Globus pallidus (tissue), 1 donor: ENCODE measurements at places on chromosomes 3 and 15.

DNA sequence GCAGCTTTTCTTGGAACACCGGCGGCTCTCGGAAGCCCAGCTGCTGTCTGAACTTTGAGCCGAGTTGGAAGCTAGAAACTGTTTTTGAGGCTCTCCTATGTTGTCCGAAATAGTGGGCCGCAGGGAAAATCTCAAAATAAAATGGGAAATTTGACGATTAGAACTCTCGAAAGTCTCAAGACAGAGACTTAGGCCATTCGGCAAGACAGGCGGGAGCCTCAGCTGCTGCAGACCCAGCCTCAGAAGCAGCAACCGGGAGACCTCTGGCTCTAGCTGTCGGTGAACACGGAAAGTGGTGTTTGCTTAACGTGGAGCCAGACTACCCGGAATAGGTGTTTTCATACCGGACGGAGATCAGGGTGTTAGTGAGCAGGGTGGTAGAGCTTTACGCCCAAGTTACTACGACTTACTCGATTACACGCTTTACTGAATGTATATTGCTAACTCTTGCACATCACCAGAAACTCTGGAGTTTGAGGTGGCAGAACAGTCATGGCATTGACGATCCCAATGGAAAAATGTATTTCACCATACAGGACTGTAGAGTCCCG is 357 bp upstream of the MAN2C1 start:
- no peak for DNase-seq

- DNase-seq = no peak
These were observed 9.6 kb upstream of the GLCE start for GRCh38 chr15:69150841-69151240.

DNA sequence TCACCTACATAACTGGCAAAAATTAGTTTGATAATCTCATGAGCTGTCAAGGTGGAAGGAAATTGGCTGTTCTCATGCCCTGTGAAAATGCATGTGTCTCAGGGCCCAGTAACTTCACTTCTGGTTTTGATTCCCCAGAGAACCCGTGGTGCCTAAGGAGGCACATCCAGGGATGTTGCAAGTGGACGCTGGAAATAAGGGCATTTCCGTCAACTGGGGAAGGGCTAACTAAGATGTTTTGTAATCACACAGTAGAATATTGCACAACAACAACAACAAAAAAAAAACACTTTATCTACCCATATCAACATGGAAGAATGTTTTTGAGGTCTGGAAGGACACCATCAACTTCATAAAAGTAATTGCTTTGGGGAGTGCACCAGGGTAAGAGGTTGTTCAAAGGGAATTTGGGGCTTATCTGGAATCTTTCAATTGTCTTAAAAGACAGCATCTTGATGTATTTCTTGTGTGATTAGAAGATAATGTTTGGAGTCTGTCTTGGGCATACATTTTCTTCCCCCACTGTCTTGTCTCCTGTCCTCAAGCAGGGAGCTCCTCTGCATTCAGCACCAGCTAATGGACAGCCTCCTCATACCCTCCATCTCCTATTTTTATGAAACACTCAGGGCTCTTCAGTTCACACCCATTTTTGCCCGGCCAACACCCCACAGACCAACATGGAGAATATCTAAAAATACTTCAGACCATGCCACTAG is 37.2 kb upstream of the PRR20G start:
- DNase-seq = no peak

DNA sequence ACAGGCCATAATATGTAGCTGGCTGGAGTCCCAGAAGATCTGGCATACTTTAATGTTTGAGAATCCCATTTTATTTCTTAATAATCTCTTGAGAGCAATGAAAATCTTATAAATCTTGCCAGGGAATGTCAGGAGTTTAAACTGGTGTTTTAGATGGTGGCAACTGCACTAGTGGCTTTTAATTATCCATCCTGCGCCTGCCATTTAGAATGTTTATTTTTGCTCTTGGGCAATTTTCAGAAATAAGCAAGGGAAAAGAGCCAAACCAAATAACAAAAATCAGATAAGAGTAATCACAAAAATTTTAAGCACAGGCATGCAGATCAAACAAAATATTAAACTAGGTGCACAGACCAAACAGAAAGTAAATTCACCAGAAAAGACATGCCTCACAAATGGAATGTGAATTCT is 41.9 kb upstream of the UBP1 start:
- no peak for DNase-seq

DNA sequence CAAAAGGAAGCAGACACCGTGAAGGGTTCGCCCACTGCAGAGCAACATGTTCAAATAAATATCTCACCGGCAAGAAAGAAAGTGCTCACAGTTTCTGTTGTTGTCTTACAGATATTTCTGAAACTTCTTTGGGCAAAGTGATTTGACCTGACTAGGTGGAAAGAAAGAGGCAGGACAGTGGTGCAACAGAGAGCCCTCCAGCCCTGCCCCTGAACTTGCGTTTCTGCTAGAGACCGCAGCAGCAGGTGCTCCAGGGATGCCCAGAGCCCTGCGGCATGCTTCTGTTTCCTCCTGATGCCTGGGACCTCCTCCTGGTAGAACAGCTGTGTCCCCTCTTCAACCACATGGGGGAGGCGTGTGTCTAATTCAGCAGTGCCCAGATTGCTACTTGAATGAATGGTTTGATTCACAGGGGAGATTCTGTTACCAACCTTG is 123.4 kb downstream of the ATP10A start:
- DNase-seq = no peak

DNA sequence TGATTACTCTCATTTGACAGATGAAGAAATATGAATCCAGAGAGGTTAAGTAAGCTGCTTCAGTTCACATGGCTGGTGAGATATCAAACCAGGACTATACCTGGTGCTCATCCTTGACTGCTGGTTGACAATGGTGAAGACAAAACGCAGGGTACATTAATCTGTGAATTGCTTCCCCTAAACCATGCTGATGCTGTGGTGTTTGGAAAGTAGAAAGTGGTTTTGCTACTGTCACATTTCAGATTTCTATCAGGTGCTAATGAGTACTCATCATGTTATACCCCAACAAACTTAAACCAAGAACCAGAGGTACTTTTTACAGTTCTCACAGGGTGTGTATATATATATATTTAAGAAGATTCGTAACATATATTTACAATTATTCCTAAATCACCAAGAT is 85.0 kb upstream of the PRTG start:
- DNase-seq = no peak

- no peak for DNase-seq
These were observed 4.3 kb downstream of the MECOM start for GRCh38 chr3:169659096-169659819.

GRCh38 chr3:73071952-73072351 is 10.5 kb downstream of the EBLN2 start:
- DNase-seq = no peak

DNA sequence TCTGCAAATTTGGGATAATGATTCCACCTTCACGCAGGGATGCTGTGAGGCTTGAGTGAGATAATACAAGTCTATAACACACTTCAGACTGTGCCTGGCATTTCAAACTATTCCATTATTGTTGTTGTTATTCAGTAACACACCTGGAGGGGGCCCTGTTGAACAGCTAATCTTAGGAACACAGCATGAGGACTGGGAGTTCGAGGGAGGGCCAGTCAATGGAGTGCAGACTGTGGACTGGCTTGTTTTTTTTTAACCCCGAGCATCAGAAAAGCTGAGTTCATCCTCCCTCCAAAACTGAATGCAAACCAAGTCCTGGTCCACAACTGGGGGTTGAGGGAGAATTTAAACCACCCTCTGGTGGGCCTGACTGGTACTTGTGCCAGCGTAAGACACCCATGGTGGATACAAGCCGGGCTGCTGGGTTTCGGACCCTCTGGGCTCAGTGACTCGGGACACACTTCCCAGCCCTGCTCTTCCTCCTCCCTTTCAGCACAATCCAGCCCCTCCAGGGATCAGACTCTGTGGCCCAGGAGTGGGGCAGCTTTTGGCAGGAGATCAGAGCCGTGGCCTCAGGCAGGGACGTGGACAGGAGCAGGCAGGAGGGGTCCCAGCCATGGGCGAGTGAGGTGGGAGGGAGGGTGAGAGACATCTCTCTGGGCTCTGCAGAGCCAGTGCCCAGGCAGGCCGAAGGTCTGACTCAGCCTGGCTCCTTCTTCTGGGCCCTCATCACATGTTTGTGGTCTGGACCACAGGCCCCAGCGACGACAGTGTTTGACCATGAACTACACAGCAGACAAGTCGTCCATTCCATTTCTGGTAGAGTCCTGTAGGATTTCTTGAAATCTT is 36.3 kb upstream of the MEX3B start:
- no peak for DNase-seq

DNA sequence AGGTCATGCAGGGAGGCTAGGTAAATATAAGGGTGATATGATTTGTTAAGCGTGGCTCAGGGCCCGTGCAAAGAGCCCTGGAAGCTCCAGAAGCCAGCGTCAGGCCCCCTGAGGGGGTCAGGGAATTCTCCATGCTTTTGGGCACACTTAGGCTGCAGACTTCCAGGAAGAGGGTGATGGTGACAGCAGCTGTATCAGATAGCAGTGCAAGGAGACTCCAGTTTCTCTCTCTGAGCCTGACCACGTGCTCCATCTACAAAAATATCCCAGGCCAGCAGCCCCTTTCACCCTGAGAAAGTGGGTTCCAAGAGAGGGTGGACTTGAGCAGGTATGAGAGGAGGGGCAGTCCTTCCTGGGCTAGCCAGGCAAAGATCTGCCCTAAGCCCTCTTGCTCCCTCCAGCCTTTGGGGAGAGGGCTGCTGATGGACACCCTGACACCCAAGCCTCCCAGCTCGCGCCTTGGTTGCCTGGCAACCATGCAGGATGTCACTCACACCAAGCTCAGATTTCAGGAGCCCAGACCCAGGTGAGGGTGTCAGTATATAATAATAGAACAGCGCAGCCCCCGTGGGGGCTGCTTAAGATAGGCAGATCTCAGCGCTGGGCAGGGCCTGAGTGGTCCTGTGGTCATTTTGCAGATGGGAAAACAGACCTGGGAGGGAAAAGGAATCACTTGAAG is 35.8 kb downstream of the ATP2B2 start:
- no peak for DNase-seq

DNA sequence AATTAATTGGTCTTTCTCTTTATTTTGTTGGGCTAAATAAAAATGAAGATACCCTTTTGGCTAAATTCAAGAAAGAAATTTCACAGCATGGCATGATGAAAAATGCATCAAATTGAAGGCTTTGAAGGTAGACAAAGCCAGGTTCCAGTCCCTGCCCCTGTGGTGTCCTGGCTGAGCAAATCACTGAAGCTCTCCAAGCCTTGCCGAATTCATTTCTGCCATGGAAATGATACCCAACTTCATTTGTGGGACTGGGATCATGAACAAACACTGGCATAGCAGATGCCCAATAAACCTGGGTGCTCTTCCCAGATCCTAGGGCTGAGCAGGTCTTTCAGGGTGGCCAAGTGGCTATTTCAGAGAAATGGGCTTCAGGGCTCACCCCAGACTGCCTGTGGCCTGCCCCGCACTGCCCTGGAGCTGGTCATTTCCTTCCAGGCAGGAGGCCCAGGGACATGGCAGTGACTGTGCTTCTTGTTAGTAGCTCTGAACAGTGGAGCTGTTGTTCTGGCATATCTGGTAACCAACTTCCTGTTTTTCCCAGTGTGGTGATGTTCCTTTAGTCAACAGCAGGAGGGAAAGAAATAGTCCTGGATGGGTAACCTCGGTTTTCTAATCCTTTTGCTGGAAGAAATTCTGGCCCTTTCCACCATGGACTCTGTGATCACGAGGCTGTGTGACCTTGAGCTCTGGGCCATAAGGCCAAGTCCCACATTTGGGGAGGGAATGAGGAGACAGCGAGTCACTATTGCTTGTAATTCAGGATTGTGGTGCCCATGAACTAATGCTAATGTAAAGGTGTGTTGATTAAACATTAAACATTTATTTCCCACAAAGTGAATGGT is 47.6 kb downstream of the CTDSPL start:
- DNase-seq = peak; percentile 28

GRCh38 chr3:67655364-67656121 is 1.1 kb upstream of the SUCLG2 start:
- no peak for DNase-seq

GRCh38 chr3:14837878-14838258 is 19.1 kb downstream of the FGD5 start:
- DNase-seq = no peak

- DNase-seq = no peak
These were observed 43.7 kb upstream of the NDUFB4 start for GRCh38 chr3:120552184-120553172.

DNA sequence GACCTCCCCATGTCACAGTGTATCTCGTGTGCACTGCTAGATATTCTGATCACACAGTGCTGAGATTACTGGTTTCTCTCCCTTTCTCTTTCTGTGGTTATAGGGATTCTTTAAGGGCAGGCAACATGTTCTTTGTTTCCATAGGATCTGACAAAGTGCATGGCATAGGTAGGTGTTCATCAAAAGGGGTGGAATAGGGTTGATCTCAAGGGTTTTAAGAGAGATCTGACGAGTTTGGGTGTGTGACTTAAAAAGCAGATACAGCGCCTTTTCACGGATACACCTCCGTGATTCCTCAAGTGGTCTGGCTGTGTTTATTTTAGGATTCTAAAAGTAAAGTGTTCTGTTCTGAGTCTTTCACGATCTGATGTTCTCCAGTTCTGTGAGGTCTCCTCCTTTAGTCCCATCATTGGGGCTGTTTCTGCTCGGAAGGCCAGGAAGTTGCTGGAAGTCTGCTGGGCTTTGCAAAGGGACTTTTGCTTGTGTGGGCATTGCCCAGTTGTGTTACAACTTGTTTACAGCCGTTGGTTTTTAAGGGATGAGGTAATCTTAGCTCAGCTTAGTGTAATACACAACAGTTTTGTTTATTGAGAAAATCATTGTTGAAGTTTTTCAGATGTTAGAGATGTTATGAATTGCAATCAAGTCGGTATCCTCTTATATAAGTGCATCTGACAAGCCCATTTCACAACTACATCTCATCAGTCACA is 34.8 kb downstream of the IGF1R start:
- DNase-seq = no peak

- no peak for DNase-seq
These were observed 145.2 kb downstream of the ZIC1 start for GRCh38 chr3:147554332-147554731.

GRCh38 chr3:134879990-134880389 is 84.9 kb downstream of the EPHB1 start:
- DNase-seq = peak; percentile 72

DNA sequence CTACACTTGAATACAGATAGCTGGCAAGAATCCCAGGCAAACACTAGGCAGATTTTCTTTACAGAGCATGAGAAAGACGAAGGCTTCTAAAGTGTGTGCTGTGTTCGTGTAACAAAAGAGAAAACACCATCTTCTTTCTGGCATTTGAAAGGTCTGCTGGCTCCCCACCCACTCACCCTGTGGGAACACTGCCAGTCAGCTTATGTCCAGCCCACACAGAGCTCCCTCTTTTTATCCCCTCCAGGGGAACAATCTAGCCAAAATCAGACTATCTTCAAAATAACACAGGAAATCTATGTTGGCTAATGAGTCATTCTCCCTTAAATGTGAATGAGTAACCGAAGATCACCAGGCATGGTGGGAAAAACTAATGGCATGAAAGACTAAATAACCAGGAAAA is 45.6 kb upstream of the PAQR5 start:
- no peak for DNase-seq
